ENCODE measurements at places on chromosomes 6 and 20.

DNA sequence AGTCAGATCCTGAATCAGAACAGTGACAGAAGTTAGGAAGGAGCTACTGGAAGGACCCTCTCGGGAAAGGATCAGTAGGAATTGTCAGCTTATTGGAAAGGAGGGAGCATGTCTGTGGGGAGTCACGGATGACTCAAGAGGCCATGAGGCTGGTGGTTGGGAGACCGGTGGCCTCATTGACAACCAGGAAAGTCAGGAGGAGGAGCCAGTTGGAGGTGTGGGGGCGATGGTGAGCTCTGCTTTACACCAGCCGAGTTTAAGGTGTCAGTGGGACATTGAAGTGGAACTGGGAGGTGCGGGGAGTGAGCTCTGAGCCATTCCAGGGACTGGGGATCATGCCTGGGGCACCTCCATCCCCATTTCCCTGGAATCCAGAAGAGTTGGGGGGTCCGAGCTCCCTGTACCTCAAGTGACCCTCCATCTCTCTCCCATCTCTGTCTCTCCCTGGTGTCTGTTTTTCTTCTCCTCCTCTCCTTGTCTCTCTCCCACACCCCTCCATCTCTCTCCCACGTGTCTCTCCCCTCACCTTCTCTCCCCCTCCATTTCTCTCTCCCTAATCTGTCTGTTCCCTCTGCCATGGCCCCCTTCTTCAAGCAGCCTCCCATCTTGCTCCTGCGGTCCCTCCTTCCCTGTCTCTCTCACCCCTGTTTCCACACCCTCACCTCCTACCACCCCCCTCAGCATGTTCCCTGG, 14.3 kb upstream of the ZBTB9 start:
- no peak for DNase-seq

DNA sequence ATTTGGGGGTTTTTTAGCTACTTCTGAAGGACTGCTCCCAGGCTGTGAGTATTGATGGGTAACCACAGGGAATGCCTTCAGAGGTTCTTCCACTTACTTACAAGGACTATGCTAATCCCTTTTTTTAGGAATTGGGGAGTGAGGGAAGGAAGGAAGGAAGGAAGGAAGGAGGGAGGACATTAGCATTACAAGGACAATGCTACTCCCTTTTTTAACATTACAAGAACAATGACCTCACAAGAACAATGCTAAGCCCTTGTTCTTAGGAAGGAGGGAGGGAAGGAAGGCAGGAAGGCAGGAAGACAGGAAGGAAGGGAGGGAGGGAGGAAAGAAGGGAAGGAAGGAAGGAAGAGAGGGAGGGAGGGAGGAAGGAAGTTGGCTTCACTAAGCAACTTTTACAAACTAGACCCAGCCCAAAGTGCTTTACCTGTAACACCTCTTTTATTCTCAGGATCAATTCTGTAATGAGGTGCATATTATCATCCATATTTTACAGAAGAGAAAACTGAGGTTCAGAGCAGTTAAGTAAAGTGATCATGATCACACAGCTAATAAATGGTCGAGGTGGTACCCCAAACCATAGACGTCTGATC, 446.8 kb upstream of the JARID2 start:
- DNase-seq, result no peak

- peak; percentile 10 for DNase-seq
These were observed 74.6 kb downstream of the OR2B2 start for GRCh38 chr6:27837625-27838057.

- no peak for DNase-seq
These were observed 67.1 kb upstream of the MYLIP start for GRCh38 chr6:16061818-16062217.

DNA sequence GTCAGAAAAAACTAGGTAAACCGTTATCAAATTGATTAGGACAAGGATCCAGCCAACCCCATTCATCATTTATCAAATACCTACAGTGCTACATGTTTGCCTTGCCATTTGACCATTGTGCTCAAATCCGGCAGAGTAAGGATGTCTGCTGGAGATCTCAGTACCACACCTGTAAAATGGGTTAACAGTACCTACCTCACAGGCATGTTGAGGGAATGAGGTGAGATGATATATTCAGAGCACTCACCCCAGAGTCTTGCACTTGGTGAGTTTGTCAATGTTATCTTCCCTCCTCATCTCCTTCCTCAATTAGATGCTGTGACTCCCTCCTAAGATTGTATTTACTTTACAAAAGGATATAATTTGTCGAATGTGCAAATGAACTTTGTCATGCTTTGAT, 54.5 kb upstream of the DSP start:
- no peak for DNase-seq

DNA sequence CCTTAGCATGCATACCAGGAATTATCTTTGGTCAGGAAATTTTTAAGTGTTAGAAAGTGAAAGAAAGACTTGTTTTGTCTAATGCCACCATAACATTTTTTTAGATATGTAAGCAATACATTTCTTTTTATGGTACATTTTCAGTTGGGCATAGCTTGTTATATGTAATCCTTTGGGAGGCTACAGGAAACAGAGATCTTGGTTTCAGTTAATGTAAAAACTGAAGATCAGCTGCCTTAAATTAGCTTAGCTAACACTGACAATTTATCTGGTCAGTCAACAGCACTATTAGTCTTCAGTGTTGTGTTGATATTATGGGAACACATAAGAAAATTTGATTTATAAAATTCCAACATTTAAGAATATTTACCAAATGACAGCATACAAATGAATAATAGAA, 78.6 kb upstream of the SMIM8 start:
- DNase-seq, result no peak

DNA sequence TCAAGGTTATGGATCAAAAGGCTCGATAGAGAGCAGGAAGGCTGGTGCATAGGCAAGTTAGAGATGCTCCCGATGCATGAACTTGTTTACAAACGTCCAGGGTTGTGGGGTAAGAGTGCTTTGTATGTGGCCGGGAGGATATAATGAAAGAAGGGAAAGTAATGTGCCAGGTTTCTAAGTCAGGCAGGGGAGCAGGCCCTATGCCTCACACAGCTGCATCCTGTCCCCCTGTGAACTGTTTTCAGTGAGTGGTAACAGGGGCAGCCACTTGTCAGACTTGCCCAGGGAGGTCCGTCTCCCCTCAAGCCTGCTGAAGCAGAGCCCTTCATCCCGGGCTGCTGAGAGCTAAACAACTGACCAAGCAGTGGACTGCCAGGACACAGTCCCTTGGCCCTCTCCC, 19.4 kb downstream of the KCNK5 start:
- DNase-seq, result no peak

DNA sequence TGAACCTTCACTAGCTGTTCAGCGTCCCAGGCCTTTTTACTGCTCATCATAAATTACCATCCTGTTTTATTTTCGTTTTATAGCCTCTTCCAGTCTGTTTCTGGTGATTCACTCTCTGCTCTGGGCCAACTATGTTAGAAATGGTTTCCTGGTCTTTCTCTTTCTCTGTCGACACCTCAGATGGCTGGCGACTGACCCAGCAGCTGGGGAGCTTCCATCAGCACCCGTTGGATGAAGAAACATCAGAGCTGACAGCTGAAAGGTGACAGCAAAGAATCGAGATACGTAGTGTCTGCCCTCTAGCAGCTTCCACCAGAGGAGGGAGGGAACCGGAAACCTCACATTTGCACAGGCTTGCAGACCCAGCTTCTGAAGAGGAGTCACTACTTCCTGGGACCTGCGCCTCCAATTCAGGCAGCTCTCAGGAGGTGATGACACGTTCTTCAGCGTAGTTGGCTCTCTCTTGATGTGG, 82.9 kb upstream of the MLN start:
- peak; percentile 77 for DNase-seq

- DNase-seq, result no peak
These were observed 59.4 kb downstream of the SLC35B3 start for GRCh38 chr6:8375916-8376315.

GRCh38 chr6:116492331-116493067, 18.9 kb upstream of the CALHM5 start:
- no peak for DNase-seq

GRCh38 chr6:88377976-88378568, 211.9 kb upstream of the CNR1 start:
- DNase-seq, result no peak

GRCh38 chr6:107603006-107603370, 113.1 kb downstream of the SOBP start:
- DNase-seq, result no peak

DNA sequence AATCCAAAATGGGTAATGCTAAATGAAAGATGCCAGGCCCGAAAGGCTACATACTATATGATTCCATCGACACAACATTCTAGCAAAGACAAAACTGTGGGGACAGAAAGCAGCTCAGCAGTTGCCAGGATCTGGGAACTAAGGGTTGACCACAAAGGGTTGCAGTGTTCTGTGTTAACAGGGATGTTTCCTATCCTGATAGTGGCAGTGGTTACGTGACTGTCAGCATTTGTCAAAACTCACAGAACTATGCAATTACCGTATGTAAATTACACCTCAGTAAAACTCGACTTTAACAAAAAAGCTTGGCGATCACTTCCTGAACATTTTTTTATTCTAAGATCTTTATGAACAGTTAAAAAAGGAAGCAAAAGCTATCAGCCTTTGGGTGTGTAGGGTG, 83.9 kb downstream of the BANF2 start:
- no peak for DNase-seq

DNA sequence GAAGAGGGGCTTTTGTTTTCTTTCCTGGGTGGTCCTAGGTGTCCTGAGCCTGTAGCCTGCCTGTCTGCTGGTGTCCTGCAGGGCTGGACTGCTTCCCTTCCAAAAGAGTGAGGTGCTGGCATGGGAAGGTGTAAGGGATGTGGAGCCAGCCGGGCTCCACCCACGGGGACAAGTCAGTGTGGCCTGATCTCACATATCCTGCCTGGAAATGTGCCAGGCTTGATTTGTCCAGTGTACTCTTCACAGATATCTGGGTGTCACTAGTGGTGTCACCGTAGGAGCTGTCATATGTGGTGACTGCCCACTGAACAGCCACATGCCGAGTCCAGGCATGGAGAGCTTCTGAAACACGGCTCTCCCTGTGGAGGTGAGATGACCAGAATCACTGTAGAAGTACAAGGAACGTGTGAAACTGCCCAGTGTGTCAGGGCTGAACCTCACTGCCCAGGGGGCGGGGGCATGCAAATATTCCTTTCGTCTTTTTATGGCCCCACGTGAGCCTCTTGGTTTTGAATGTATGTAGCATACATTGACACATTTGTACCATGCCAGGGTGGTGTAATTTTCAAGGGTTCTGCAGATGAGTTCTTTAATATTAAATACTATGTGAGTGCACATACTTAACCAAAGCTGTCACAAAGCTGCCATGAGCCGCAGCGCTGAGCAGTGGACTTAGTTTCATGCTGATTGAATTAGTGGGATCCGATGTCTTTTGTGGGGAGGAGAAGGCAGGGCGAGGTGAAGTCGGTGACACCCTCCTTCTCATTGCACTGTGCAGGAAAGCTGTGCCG, 55.8 kb downstream of the CDH4 start:
- DNase-seq, result no peak

DNA sequence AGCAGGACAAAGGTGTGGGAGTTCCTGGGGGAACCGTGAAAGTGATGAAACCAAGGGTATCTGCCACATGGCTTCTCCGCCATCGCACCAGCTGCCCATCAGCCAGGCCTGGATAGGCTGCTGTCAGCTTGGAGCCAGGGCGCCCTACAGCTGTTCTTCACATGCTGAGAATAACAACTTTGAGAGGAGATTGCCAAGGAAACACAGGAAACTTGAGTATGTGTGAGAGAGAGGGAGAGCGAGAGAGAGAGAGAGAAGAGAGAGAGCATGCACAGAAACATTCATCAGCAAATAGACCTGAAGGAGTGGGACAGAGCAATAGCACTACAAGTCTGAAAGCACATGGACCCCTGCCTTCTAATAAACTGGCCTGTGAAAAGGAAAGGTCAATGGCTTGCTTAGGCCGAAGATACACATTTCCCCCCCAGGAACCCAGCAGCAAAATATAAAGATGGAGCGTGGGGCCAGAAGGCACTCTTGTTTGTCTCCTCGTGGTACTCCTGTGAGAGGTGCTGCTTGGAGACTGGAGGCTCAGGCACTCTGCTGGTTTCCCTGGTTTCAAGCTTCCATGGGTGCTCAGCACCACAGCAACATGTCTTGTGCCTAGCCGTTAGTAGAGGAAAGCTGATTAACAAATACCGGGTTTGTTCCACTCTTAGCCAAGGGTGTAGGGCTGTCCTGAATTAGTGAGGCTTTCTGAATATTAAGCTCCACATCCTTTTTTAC, 53.0 kb downstream of the SNAP25 start:
- DNase-seq, result peak; percentile 15

DNA sequence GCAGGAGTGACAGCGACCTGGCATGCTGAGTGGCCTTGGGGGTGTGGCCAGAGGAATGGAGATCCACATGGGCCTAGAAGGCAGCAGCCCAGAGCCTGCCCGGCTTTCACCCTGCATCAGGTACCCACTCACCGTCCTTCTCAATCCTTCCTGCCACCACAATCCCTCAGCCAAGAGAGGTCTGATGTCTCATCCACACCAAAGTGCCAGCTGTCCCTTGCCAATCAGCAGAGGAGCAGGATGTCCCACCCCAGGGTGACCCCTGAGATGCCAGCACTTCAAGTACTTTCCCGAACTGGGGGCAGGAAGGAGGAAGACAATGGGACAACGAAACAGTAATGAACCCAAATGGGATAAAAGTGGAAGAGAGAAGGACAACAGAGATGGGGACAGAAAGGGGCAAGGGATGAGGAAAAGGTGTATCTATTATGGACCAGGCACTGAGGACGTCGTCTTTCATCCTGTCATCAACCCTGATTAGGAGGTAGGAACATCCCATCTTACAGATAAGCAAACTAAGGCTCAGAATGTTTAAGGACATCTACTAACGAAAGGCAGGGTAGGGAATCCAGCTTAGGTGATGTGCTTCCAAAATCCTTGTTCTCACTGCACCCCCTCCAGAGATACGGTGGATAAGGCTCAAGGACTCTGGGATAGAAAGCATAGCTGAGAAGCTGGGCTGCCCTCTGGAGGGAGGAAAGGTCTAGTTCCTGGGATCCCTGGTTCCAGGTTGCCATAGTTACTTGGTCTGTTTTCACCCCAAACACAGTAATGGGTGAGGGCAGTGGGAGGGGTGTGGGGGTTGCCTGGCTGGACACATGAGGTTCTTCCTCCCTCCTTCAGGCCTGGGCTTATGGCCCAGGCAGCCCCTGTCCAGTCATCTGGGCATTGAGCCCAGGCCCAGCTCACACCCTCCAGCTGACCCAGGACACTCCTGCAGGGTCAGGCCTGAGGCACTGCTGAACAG, 4.5 kb upstream of the TNXB start:
- DNase-seq, result peak; percentile 90

- no peak for DNase-seq
These were observed 142.5 kb downstream of the PREX1 start for GRCh38 chr20:48685300-48685699.

Data from AG08396 (cell line).